ENCODE measurements at places on chromosomes 3 and 15.

DNA sequence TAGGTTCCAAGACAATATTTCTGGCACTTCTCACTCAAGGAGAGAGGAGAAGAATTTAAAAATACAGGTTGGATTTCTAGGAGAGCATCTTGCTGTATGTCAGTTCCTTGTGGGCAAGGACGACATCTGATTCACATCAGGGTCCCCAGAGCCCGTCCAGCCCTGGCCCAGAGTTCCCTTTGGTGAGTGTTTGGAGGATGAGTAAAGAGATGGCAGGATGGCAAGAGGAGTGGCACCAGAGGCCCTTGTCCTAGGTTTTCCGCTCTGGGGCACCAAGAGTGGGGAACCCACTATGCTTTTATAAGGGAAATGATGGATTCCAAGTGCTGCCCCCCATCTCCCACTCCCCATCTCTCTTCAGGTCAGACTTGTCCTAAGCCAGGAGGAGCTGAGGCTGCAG, 181.8 kb downstream of the TBC1D2B start:
- DNase-seq = no peak

DNA sequence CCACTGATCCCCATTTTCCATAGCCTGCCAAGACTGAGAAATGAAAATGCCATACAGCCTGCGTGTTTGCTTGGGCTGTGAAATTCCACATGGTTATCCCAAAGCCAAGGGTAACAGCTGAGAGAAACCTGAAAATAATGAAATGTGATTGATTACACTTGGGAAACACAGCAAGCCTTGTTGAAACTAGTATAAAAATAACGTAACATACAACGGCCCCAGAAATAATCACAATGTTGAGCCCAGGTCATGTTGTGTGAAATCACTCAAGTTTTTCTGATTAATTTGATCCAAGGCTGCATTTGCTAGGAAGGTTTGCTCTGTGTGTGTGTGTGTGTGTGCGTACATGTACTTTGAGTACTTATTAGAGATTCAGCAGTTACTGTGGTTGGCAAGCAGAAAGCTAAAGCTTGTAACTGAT, 269.0 kb downstream of the OXSM start:
- DNase-seq = no peak

- DNase-seq = no peak
Measured at GRCh38 chr3:142981108-142981507, 17.6 kb upstream of the PAQR9 start.

DNA sequence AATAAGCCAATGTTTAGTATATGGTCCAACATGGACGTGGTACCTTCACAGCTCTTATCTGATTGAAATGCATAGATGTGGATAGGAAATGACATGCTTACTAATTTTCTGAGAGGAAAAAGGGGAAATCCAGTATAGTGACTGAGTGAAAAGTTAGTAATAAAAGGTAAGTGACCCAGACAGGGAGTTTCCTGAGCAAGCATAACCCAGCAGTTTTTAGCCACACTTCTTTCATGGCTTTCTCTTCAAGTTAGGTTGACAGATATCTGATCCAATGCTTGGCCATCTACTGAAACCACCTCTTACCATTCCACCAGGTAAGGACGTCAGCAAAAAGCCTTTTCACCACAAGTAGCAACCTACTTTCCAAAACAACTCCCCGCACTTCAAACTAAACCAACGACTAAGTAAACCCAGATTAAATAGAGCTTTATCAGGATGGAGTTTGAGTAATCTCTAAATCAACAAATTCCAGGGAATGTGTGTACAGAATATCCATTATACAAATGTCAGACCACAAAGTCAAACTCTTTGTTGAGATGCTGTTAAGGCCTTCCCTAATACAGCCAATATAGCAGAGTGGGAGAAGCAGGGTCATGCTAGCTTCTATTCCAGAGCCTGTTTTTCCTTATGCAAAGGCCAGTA, 329.7 kb downstream of the RORA start:
- no peak for DNase-seq

DNA sequence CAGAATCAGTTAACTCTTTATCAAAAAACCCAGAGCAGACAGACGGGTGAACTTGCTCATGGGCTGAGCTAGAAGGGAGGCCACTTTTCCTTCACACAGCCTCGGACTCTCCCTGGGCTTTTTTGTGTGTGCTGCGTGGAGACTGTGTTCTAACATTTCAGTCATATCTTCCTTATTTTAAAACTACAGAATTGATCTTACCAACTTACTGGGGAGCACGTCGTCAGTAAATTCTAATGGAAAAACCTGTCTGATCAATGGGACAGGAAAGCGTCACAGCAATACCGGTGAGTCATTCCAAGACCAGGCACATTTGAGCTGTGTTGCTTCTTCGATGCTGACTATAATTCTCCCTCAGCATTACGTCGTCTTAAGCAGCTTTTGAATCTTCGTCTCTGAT, 145.1 kb downstream of the LPP start:
- DNase-seq = no peak

DNA sequence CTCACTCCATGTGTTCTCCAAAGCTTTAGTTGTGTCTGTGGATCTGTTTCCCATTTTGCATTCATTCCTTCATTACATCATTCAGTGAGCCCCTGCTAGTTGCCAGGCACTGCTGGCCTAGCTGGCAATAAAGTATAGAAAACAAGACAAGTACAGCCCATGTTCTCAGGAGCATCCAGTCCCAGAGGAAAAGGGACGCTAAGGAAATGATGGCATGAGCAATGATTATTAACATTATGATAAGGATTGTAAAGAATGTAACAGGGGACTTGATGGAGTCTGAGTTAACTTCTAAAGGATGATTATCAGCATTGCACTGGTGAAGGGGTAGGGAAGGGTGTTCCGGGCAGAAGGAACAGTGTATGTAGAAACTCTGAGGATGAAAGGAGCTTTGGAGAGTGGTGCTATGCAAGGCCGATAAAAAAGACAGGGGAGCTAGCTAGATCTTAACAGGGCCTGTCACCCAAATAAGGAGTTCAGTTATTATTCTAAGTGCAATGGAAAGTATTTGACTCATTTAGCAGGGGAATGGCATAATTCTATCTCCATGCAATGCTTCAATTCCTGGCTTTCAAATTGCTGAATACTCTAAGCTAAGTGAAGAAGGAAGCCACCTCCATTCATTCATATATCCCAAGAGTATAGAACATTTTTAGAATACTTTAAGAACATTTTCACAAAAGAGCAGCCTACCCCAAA, 258.2 kb upstream of the STT3B start:
- DNase-seq = no peak

DNA sequence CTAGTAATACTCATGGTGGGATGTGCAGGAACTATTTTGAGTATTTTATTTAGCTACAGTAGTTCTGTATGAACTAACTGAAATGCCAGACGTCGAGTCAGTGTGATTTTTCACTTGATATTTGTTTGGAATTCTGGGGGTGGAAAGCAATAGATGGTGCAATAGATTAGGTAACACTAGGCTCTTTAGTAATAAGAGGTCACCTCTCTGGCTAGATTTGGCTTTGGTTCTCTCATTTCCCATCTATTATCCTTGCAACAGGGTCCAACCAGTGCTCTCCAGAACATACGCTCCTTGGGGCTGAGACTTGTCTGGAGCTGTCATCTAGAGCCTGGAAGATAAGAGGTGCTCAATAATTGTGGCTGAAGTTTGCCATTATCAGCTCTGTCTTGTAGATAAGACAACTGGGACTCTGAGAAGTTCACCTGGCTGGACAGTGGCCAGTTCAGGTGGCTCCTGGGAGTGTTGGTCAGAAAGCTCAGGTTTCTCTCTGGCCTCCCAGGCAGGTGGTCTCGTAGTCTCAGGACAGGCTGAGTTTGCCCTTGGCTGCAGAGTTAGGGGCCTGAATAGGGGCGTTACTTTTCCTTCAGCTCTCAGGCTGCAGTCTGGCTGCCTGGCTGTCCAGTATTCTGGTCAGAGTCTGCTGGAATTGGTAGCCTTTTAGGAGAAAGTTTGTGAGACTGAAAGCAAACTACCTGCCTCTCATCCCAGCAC, 277.5 kb upstream of the RGMA start:
- DNase-seq = no peak

DNA sequence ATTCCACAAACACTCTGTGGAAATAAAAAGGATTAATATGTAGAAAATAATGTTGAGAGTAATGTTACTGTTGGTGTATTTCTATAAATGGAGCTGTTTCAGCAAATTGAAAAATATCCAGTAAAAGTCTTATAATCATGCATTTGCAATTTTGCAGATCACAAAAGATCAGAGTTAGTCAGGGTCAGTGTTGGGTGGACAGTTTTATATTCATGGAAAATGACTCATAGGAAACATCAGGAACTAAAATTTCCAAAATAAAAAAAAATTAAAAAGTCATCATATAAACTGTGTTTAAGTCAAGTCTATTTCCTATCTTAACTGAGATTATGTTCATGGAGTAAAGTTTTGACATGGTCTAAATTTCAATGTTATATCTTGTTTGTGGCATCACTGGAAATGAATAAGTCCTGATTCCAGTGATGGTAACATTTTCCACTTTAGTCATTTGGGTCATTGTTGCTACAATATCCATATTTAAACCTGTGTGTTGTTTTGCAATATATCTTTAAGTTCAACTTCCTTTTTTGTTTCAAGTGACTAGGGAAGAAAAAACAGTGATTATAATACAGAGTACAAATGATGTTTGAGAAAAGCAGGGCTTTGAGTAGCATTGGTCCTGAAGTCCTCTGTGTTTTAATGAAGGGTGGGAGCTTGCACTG, 37.8 kb downstream of the MITF start:
- no peak for DNase-seq

DNA sequence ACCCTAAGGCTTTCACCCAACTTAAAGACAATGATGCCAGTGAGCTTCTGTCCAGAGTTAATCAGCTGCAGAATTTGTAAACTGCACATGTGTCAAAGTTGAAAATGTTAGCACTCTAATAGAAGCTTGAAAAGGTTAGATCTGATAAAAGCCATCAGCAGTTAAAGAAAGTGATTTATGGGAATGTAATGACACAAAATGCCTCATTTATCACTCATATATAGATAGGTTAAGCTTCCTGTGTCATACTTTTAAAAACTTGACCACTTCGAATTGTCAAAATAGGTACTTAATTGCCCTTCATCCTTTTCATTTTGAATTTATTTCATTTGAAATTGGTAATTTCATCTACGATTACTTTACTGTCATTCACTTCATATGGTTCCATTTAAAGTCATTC, 151.6 kb downstream of the CDIN1 start:
- no peak for DNase-seq

- DNase-seq = no peak
Measured at GRCh38 chr3:193593668-193594030, 641 bp downstream of the OPA1 start.

DNA sequence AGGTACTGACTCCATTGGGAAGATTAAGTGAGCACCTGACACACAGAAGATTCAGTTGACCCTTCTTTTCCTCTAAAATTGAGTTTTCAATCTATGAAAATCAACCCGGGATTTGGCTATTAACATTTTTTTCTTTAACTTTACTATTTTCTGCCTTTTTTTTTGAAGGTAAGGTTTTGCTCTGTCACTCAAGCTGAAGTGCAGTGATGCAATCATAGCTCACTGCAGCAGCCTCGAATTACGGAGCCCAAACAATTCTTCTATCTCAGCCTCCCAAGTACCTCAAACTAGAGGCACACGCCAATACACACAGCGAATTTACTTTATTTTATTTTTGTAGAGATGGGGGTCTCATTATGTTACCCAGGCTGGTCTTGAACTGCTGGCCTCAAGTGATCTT, 1029.5 kb downstream of the MCTP2 start:
- no peak for DNase-seq

DNA sequence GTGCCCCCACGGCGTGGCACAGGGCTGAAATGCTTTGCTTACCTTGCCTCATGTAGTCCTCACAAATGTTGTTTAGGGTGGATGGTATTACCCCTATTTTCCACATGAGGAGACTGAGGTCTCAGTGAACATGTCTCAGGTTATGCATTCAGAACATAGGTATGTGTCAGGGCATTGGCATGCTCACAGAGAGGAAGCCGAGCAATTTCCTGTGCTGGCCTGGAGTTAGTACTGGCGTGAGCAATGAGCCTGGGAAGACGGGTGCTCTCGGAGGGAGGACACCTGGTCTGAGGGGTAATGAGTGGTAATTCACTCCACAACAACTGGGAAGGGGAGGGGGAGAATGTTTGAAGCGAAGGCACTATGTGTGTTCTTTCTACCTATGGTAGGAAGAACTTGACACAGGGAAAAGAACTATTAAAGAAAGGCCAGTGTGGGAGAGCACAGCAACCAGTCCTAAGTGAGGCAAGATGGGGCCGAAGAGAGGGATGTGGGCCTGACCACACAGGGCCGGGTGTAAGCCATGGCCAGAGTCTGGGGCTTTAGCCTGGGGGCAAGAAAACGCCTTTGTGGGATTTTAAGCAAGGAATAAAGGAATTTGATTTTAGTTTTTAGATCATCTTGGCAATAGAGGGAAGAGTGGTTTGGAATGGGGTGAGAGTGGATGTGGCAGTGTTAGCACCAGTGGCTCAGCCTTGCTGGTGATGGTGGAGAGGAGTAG, 4.9 kb upstream of the FAM131A start:
- no peak for DNase-seq

- DNase-seq = no peak
Measured at GRCh38 chr15:91263632-91264531, 163.8 kb downstream of the SV2B start.

- no peak for DNase-seq
Measured at GRCh38 chr3:17544632-17545031, 197.8 kb downstream of the TBC1D5 start.

DNA sequence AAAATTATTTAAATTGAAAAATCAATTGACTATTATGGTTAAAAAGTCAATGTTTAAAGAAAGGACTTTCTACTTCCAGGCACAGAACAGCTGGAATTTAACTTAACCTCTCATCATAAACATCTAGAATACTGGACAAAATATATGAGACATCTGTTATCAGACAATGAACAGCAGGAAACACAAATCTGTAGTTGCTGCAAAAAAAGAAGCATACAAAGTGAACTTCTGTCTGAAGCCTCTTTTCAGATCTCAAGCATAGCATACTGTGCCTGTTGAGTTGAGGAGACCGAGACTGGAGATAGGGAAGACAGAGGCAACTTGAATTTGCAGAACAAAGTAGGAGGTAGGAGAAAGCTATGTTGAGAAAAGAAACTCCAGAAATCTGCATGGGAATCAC, 140.0 kb upstream of the CBLB start:
- no peak for DNase-seq

DNA sequence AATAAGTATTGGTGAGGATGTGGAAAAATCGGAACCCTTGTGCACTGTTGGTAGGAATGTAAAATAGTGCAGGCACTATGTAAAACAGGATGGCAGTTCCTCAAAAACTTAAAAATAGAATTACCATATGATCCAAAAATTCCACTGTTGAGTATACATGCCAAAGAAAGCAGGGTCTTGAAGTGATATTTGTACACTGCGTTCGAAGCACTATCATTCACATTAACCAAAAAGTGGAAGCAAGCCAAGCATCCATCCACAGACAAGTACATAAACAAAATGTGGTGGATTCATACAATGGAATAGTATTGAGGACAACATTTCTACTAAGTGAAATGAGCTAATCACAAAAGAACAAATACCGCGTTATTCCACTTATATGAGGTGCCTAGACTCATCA, 200.7 kb downstream of the TJP1 start:
- no peak for DNase-seq

GRCh38 chr3:190318666-190319065, 3.6 kb downstream of the CLDN1 start:
- DNase-seq = no peak

Data from NT2/D1 (cell line).